ENCODE measurements at places on chromosomes 11 and 22.

GRCh38 chr11:44716256-44716655 is 10.5 kb upstream of the TSPAN18 start:
- DNase-seq: no peak

- no peak for DNase-seq
These were observed 47.2 kb downstream of the MN1 start for GRCh38 chr22:27754247-27754887.

DNA sequence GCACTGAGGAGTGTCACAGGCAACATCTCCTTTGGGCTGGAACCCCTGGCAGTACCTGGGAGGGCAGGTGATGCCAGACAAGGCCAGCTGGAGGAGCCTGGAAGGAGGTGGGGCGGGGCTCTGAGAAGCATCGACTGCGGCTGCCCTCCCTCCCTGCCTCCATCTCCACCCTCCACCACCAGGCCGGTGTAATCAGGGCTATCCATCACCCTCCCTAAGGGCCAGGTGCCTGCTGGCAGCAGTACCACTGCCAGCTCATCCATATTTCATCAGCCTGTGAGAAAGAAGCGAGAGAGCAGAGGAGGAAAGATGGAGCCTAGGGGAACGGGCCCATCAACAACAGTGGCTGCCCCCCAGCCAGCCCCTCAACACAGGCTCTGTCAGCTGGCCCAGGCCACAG is 51.4 kb upstream of the RASD2 start:
- no peak for DNase-seq

GRCh38 chr22:22424210-22424800 is 84.2 kb downstream of the ZNF280B start:
- DNase-seq: no peak

GRCh38 chr11:44999068-44999467 is 48.4 kb upstream of the TP53I11 start:
- DNase-seq: no peak

GRCh38 chr11:94062360-94062759 is 41.2 kb downstream of the HEPHL1 start:
- no peak for DNase-seq

DNA sequence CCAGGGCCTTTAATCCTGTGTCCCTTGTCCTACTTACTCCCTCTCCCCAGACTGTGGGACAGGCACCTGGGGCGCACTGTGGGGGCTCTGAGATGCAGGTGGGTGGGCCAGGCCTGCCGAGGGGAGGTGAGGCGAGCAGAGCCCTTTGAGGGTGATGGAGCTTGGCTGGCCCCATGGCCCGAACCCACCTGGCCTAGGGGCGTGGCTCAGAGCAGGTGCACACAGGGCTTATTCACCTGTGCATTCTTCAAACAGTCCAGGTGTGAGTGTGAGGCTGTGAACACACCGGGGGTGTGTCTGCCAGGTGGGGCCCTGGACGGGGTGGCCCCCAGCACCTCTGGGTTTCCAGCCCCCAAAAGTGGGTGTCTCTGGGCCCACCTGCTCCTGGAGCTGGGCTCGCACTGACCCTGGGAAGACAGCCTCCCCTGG is 9.0 kb upstream of the MUC5AC start:
- no peak for DNase-seq

GRCh38 chr11:13271060-13271693 is 6.4 kb upstream of the BMAL1 start:
- DNase-seq: no peak

DNA sequence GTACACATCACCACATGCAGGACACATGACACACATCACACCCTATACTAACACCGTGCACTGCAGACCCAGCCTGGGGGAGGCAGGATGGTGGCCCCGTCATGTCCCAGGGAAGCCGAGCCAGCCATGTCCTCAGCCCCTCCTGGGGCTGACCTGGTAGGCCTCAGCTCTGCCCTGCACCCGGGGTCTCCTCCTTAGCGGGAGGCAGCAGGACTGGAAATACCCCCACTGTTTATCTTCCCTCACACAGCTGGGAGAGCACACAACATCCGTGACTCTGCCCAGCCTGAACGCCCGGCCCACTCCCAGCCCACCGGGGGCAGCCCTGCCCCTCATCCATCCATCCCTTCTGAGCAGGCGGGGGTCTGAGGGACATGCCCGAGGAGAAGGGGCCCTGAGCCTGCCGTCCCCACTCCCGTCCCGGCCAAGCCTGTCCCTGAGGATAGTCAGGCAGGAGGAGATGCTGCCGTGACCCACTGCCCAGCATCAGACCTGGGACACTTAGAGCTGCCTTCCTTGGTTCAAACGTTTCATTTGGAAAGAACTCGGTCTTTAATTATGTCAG is 945.0 kb downstream of the BRD1 start:
- no peak for DNase-seq

DNA sequence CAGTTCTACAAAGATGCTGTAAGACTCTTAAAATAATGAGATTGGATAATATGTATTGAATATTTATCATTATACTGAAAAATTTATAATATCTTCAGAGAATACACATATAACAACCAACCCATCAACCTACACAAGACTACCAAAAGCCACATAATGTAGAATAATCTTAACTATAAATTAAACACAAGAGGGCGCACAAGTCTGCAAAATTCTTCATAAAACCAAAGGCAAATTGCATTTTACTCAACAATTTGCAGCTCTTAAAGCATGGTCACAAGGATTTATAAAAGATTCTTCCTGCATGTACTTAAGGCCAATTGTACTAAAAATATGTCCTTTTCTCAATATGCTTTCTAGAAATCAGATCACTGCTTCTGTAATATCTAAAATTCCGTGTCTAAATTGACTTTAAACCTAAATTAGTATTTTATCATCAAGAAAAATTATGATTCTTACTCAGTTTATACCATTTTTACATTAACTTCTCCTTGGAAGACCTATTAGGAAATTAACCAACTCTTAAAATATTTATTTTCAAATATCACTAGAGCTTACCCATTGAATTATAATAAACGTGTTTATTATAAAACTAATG is 79.0 kb downstream of the TTC28 start:
- no peak for DNase-seq

GRCh38 chr11:26931881-26932280 is 62.0 kb upstream of the FIBIN start:
- DNase-seq: no peak

- DNase-seq: peak; percentile 64
These were observed at the start of gene EIF4ENIF1 for GRCh38 chr22:31489632-31490495. EIF4ENIF1 (minus strand) TSS chr22:31489842; CDS start chr22:31488718, 1,124 bp downstream.

GRCh38 chr11:119438599-119438998 is 15.6 kb upstream of the THY1 start:
- DNase-seq: no peak

Measured in thoracic aorta (tissue), 2 donors.